T-helper 22 cell (primary cell): ENCODE measurements at places on chromosomes 2 and 18.
A peak's percentile ranks its signal among the peaks of the same experiment; 100 is the strongest.

DNA sequence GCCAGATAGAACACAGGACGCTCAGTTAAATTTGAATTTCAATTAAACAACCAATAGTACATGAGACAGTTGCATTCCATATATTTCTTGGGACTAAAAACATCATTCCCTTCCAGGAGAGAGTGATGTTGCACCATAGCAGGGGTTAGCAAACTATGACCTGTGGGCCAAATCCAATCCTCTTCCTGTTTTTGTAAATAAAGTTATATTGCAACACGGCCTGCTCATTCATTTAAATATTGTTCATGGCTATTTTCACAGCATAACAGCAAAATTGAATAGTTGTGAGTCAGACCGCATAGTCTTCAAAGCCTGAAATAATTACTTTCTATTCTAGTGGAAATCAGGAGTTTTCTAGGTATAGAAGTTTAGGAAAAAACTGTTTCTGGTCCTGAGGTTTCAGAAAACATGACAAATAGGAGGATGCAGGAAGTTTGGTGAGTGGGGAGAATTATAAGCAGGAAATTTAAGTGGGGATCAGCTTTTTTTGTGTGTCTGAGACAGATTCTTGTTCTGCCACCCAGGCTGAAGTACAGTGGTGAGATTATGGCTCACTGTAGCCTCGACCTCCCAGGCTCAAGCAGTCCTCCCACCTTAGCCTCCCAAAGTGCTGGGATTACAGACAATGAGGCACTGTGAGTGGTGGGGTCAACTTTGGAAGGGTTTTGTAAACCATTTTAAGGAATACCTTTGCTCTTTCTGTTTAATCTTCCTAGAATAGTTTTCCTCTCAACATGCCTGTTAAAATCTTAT lies 131.5 kb downstream of the SOCS6 start:
- no peak for DNase-seq

DNA sequence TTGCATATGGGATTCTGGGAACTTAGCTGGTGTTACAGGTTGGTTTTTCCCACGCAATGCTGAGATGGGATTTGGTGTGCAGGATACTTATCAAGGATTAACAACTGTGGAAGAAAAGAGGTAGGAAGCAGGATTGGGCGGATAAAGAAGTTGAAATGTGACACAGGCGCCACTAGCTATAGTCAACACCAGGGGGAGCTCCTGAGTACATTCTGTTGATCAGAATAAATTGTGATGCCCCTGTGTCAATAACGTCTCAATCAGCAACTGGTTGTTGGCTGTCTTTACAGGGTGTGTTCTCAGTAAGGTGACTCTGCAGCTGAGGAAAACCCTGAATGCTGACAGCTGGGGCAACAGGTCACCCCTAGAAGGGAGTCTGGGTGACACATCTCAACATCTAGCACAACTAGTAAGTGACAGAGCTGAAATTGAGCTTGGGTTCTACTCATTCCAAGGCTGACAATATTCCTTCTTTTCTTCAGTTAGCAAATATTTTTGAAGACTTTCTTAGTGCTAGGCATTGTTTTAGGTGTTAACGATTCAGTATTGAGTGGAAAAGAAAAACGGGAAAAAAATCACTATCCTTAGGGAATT lies 143.0 kb downstream of the ARL6IP6 start:
- DNase-seq = no peak

- DNase-seq = no peak
Measured at GRCh38 chr2:1986598-1986997, 242.3 kb upstream of the PXDN start.

- no peak for DNase-seq
Measured at GRCh38 chr2:236351966-236352525, 87.8 kb upstream of the ASB18 start.

DNA sequence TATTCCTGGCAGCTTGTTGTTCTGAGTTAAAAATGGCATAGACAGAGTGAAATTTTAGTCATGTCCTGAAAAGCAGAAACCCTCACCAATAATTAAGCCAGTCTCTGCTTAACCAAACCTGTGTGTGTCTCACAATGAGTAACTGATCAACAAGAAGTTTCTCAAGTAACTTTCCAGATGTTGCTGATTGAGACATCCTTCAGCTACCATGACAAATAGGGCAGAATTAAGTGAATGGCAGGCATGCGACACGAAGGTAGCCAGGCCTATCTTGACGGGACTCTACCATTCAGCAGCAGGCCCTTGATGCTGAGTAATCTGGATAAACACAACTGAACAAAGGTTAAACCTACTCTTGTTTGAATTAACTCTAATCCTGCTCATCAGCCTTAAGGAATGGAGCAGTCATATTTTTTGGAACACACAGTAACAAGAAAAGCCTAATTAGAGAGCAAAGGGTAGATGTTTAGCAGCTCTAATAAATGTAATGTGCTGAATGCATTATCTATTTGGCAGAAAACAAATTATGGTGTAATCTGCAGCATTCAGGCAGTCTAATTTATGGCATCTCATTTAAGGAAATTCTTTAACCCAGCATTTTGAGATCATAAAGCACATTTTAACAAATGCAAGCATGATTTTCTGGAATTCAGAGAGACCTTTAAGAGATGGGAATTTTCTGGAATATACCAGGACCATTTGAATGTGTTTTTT lies 159.5 kb upstream of the EPHA4 start:
- no peak for DNase-seq

DNA sequence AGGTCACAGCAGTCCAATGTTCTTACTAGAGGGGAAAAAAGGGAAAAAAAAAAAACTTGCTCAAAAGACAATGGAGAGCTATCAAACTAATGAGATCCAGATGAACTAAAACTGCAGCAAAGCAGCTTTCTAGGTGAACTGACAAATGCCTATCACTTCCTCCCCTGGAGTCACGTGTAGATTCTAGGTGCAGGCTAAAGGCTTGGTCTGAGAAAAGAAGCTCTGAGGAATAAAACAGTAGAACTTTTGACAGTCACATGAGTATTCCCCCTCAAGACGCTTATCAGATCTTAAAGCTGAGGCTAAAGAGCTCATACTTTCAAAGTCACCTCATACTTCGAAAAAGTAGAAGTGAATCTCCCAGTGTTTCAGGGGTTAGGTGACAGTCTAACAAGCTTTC lies 42.3 kb downstream of the SMAD2 start:
- no peak for DNase-seq

DNA sequence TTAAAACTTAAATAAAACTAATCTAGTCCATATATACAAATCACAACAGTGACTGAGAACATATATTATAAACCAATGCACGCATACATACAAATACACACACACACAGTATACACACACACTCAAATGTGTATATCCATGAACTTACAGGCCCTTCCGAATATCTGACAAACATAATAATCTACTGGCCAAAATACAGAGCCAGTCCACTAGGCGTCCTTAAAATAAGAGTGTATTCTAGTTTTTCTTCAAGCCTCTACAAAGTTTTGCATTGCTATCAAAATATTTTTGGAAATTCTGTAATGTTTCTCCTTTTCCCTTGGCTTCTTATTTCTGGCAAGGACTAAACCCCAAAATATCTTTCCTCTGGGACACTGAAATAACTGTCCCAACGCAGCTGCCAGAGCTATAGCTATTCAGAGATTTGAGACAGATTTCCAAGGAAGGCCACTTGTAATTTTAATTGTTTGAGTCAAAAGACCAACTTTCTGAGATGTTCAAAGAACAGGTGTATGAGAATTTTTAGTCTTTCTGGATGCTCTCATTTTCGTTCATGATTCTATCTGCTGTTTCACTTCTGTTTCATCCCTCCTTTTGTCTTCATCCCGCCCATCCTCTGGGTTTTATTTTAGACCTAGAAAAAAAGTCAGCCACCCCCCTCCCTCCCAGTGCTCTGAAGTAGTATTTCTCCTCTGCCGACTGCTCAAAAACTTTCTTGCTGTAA lies 24.1 kb upstream of the SP3 start:
- DNase-seq = no peak

DNA sequence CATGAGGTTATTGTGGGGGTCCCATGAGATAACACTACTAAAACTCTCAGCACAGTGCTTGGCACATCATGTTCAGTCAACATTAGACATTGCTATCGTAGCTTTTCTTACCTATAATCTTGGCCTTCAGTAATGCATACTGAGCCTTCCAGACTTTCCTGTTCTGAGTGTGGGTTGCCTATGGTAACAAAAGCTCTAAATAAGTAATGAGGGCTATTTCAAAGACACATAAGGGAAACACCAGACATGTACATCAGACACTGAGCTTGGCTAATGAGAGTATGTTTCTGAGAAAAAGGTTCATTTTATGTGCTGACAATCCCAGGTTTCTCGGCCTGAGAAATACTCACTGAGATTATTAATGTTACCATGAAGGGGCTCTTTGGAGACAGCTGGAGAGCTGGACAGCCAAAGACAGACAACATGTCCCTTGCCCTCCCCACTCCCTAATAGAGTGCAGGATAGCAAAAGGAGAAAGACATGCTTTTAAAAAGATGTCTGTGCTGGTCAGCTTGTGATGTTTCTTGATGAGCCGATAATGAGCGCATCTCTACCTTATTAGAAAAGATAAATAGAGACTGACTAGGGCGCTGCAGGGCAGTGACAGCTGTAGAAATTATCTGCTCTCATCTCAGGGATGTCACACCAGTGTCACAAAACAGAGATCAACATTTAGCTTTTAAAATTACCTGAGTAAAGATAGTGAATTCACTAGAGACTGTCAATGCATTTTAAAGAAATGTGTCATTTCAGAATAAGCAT lies 25.4 kb downstream of the POLE4 start:
- DNase-seq = no peak

DNA sequence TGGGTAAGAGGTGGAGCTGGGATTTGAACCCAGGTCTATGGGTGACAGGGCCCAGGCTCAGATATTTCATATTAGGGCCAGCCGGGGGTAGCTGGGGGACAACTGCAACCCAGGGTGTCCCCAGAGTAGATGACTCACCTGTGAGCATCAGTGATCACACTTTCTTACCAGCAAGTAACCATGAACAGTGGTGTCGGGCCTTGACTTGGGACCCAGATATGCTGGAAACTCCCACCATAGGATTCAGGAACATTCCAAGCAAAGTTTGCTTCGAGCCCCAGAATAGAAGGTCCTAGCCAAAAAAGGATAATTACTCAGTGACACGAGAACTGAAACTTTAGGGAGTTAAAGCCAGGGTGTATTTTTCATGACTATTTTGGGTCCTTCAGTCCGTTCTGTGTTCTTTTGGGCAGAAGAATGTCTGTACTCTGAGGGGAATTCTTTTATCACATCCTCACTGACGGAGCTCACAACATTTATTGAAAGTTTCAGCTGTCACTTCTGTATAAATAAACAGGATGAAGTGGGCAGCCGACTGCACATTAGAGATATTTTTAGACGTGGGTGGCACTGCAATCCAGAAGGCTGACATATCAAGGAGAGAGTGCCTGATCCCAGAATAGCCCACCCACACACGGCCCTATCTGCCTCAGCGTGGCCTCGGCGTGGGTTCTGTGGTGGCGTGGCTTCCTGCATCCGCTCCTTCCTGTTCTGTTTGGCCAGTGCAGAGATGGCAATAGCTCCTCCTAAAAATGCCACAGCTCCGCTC lies 45.6 kb downstream of the RAMP1 start:
- no peak for DNase-seq

- DNase-seq = no peak
Measured at GRCh38 chr18:58172031-58172430, 128.0 kb downstream of the NEDD4L start.

DNA sequence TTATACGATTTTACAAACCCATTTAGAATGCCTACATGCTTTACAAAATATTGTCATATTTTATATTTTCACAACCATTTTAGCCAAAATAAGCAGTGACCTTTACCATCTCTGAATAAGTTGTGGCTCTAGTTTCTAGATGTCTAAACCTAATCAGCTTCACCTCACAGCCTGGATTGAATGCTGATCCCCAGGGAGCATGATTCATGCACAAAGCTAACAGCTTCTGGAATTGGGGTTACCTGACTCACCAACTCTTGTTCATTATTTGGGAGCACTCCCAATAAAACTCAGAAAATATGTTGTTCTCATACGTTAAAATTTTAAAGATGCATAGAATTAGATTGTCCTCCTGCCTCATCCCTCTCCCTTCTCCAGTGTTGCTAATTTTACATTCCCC lies 611.7 kb upstream of the NETO1 start:
- DNase-seq = no peak

GRCh38 chr2:188984065-188984491 lies 9.9 kb downstream of the COL3A1 start:
- DNase-seq = no peak

DNA sequence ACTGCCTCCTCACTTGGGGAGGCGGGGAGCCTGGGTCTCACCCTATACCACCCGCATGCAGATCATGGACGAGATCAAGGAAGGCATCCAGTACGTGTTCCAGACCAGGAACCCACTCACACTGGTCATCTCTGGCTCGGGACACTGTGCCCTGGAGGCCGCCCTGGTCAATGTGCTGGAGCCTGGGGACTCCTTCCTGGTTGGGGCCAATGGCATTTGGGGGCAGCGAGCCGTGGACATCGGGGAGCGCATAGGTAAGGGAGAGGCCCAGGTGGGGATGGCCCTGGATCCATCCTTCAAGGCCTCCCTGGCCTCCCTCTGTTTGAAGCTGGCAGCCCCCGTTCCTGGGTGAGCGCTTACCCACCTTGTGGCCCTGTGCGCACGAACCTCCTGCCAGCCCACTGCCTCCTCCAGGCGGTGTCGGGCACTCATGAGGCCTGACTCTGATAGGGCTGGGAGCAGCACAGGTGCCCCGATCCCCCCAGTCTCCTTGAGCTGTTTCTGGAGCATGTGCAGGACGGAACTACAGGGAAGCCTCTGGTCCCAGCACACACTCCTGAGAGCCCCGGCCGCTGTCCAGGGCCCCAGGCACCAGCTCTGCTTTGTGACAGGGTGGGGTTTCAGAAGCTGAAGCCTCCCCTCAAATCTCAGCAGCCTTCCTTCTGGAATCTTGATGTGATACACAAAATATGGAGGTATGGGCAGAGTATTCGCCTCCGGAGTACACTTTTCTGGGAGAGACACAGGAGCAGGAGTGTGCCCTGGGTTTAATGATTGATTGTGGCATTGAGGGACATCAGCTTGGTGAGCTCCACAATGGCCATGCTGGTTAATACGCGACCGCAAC lies 708 bp downstream of the AGXT start:
- DNase-seq = no peak

GRCh38 chr18:70044632-70045031 lies 97.0 kb upstream of the CD226 start:
- no peak for DNase-seq

- DNase-seq = no peak
Measured at GRCh38 chr2:101893681-101894381, 97.9 kb upstream of the IL1R2 start.

- no peak for DNase-seq
Measured at GRCh38 chr2:219171231-219171651, 1.4 kb upstream of the SLC23A3 start.

DNA sequence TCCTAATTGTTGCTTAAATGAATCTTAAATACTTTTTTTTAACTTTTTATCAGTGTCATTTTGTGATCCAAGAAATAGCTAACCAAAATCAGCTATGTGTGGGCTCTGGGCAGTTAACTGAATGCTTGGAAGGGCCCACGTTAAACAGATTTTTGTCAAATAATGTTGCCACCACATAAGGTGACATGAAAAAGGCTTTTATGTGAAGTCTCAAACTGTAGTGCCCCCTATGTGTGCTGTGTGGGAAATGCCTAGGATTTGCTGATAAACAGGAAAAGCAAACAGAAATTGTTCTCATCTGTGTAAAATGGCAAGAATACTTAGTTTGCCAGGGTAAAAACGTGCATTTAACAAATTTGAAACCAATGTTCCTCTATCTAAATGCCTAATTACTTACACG lies 242.2 kb downstream of the ZNF516 start:
- DNase-seq = no peak

GRCh38 chr18:74499633-74500032 lies 3.5 kb downstream of the CNDP2 start:
- peak; percentile 23 for DNase-seq

GRCh38 chr2:162372818-162373217 lies 28.9 kb downstream of the GCA start:
- DNase-seq = no peak
